NCI-H2029 treated with DMSO at 0.1 percent for 48 hours (cell line): ENCODE measurements at places on chromosomes 3 and 15.

- no peak for DNase-seq
These were observed 198.0 kb upstream of the PFN2 start for GRCh38 chr3:150168698-150169097.

GRCh38 chr3:177196456-177197040 is 734 bp downstream of the TBL1XR1 start:
- no peak for DNase-seq

DNA sequence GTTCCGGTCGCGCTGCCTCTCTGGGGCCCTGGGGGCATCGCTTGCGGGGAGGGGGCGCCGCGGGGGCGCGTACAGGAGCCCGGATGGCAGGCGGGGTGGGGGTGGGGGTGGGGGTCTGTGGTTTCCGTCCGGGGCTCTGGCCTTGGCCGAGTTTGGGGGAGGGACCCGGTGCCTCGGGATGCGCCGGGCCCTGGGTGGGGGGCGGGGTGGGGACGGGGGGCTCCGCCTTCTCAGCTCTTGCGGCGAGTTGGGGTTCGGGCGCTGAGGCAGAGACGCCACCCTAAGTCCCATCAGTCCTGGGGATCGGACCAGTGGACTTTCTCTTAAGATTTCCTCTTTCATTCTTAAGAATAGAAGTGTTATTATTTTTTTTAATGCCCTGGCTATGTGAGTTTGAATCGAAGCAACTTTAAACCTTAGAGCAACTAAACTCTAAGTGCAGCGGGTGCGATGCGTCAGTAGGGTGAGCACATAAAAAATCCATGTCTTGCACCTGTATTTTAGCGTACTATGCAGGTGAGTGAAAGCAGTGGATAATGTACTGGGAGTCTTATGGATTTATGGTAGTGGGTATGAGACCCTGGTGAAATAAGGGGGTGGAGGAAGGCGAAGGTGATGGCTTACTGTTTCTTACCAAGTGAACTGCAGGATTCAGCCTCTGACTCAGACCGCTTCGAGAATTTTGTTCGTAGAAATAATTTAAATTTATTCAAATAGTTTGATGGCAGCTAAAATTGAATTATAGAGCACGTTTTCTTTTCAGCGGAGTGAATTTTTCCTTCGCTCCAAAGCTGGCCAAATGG is 762 bp downstream of the CTNNB1 start:
- DNase-seq: no peak

DNA sequence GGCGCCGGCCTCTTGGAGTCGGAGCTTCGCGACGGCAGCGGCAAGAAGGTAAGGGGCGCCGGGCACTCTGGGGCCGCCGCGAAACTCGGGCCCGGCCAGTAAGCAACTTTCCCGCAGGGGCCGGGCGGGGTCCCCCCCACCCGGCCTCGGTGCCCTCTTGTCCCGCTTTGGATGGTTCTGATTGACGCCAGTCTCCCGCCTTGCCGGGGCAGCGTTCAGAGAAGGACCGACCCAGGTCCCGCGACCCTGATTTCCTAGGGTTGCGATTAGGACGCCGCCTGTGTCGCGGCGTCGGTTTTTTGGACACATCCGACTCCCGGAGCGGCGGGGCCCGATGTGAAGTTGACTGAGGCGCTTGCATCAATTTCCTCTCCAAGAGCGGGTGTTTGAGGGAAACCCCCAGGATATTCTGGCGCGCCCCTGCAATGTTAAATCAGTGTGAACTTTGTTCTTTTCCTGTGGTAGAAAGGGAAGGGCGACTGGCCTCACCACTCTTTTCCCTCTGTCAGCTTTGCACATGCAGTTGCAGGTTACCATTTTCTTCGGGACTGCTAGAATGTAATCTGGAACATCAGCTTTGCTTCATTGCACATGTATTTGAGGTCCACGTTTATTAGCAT is 755 bp downstream of the PDE8A start:
- DNase-seq: no peak

DNA sequence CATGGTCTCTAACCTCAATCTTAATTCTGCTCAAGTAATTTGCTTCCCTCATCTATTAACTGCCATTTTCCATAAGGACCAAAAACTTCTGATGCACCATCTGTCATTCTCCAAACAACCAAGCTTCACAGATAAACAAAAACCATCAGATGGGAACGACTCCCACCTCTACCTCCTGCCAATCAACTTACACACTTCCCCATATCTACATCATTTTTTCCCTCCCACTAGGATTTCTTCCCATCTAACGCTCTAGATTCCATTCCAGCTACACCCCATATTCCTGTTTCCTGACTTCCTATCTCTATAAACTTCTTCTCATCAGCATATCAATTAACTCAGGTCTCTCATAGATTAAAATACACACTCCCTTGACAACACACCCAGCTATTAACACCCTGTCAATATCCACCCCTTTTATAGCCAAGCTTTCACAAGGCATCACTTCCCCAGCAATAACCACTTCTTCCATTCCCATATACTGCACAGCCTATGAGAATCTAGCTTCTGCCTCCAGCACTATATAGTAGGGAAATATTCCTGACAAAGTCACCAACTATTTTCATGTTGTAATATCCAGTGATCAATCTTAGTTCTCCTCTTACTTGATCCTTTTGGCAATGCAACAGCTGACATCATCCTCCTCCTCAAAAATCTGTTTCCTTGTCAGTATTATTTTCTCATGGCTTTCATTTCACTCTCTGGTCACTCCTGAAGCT is 39.2 kb downstream of the SNX4 start:
- DNase-seq: no peak

GRCh38 chr3:27791956-27792355 is 69.8 kb upstream of the EOMES start:
- no peak for DNase-seq
